Effector memory CD4-positive, alpha-beta T cell (primary cell): ENCODE measurements at places on chromosomes 5 and 9.

DNA sequence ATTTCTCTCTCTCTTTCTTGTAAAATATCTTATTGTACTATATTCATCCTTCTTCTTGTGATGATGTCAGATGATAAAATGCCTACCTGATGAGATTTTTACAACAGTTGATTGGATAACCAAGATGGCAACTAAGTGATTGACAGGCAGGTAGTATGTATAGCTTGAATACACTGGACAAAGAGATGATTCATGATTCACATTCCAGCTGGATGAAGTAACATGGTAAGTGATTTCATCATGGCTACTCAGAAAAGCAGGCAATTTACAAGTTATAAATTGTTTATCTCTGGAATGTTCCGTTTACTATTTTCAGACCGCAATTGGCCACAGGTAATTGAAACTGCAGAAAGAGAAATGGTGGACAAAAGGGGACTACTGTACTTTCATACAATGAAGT lies 1471.7 kb upstream of the C9orf72 start:
- no peak for DNase-seq

- no peak for DNase-seq
Measured at GRCh38 chr9:71944754-71945375, 33.4 kb downstream of the C9orf85 start.

DNA sequence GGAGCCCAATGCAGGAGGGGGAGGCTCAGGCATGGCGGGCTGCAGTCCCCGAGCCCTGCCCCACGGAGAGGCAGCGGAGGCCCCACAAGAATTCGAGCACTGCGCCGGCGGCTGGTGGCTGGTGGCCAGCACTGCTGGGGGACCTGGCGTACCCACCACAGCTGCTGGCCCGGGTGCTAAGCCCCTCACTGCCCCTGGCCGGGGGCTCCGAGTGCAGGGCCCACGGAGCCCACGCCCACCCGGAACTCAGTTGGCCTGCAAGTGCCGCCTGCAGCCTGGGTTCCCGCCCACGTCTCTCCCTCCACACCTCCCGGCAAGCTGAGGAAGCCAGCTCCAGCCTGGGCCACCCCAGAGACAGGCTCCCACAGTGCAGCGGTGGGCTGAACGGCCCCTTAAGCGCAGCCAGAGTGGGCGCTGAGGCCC lies 780.3 kb downstream of the DTWD2 start:
- DNase-seq: no peak

DNA sequence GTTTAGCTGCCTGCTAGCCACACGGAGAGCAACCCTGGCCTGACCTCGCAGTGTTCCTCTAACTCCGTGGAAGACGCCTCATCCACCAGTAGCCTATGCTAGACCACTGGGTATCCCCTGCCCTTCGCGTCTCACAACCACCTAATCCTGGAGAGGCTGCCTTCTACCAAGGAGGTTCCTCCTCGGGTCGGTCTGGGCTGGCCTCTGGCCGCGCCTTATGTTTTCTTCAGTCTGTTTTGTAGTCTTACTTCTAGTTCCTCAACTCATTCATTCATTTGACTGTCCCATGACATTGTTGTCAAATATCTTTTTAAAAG lies 1.6 kb upstream of the TPM2 start:
- DNase-seq: no peak

DNA sequence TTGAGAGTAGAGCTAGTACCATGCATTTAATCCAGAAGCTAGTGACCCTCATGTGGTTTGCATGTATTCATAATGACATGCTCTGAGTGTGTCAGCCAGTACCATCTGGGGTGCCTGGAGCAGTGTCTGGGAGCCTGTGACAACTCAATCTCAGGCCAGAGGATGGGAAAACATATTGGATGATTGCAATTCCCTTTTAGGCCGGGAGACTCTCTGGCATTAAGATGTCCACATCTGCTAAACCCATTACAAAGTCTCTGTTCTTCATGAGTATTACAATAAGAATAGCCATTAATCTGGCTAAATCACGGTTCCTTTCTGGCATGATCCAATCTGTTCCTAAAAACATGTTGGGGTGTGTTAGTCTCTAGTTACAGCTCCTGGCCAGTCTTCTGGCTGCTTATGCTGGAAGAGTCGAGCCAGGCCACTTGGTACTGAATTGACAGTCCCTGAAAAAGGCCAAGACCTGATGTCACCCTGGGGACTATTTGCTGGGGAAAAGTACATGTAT lies 475.7 kb downstream of the ENC1 start:
- no peak for DNase-seq

- no peak for DNase-seq
Measured at GRCh38 chr5:32474209-32474854, 29.8 kb upstream of the ZFR start.

- DNase-seq: no peak
Measured at GRCh38 chr5:157561110-157561509, 14.5 kb downstream of the ADAM19 start.

- no peak for DNase-seq
Measured at GRCh38 chr9:117343427-117343826, 71.4 kb downstream of the ASTN2 start.

DNA sequence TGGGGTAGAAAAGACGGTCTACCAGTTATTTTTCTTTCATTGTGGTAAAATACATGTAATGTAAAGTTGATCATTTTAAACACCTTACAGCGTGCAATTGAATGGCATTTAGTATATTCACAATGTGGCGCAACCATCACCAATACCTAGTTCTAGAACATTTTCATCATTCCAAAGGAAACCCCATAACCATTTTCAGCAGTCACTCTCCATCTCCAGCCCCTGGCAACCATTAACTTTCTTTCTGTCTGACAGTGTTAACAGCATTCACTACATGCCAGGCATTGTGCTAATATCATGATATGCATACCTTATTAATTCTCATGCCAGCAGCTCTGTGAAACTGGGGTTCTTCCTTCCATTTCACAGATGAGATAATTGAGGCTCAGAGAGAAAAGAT lies 32.0 kb downstream of the PTGS1 start:
- DNase-seq: no peak

GRCh38 chr9:74321396-74321795 lies 175.7 kb upstream of the RORB start:
- DNase-seq: no peak

GRCh38 chr5:177008716-177009115 lies 2.1 kb upstream of the UIMC1 start:
- no peak for DNase-seq

DNA sequence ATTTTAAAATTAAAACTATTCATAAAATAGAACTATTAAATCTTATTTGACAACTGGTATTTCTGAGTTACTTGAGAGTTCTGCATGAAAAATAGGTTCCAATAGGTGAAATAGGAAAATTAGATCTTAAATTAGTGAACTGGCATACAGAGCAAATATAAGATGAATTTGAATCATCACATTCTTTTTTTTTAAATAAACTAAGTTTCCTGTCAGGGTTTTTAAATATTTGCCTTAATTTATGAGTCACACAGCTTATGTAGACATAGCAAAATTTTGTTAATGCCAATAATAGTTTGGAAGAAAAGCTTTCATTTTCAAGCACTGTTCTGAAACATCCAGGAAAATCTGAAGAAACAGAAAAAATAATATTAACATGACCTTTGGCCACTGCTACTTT lies 311.7 kb upstream of the HAPLN1 start:
- no peak for DNase-seq

DNA sequence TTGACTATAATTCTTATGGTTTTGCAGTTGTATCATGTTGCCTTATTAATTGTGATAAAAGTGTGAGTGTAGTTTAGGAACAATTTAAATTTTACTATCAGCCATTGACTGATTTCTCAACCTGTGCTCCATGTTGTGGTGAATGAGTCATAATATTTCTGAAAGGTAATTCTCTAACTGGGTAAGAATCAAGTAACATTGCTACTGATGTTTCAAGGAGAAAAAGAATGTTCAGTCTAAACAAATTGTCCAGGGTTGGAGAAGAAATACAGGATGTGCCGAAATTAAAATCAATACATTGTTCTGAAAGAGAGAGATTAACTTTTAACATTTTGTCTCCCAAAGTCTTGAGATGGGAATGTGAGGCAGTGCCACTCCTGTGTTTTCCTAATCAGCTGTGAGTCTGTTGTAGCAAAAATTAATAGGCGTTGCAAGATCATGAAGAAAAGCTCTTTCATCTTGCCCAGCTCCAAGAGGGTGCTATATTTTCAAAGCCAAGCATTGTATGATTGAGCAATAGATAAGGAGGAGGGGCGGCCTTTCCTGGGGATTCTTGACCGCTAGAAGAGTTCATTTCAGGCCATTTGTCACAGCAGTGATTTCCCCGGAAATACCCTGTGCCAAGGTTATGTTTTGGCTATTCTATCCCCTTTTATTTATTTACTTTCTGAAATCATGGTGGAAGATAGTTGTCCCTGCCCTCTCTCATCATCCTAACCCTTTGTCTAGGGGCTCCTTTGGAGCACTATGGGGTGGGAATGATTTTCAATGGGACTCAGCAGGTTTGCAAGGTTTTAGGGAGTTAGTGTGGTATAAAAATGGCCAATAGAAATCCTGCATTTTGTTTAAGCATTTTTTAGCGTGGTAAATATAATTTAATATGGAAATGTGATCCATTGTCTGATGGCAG lies 151.6 kb downstream of the FOCAD start:
- no peak for DNase-seq

- no peak for DNase-seq
Measured at GRCh38 chr5:179986328-179986727, 78.6 kb upstream of the TBC1D9B start.

- no peak for DNase-seq
Measured at GRCh38 chr5:43312699-43313034, 545 bp downstream of the HMGCS1 start.

- DNase-seq: no peak
Measured at GRCh38 chr9:91217388-91217787, 144.3 kb downstream of the AUH start.

DNA sequence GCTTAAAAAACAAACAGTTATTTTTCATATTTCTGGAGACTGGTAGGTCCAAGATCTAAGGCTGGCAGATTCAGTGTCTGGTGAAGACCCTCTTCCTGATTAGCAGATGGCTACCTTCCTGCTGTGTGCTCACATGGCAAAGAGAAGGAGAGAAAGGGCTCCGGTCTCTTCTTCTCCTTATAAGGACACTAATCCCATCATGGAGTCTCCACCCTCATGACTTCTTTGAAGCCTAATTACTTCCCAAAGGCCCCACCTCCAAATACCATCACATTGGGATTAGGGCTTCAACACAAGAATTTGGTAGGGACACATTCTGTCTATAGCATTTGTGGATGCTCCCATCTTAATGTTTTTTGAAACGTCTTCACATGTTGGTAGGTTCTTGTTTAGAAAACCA lies 391.1 kb downstream of the TMEM161B start:
- no peak for DNase-seq

DNA sequence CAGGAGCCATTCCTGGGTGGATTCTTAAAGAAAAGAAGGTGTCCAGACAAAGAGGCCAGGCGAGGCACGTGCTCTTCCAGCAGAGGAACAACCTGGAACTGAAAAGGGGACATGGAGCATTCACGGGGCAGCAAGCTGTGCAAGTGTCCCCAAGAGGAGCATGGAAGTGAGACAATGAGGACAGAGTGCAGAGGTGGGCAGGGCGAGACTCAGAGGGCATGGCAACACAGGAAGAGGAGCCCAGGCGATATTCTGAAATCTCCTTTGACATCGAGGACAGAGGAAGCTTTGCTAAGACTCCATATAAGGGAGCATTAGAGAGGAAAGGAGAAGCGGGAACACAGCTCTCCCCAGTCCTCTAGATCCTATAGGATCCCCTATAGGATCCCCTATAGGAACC lies 29.4 kb upstream of the SPATA31E1 start:
- DNase-seq: no peak
